ENCODE measurements at places on chromosomes 4 and X.

GRCh38 chrX:1925053-1925481 lies 310.2 kb downstream of the ASMT start:
- H3K4me1 ChIP-seq: no peaks in the 10 kb centered on the region
- H3K36me3 ChIP-seq: no peaks in the 10 kb centered on the region
- no peak overlapping the region for H3K4me3 ChIP-seq
- H3K27ac ChIP-seq: no peak overlapping the region

- H3K4me1 ChIP-seq: no peaks in the 10 kb centered on the region
- H3K36me3 ChIP-seq: no peaks in the 10 kb centered on the region
- H3K4me3 ChIP-seq: no peak overlapping the region
- no peak for DNase-seq
Measured at GRCh38 chrX:52078131-52078530, 9.1 kb upstream of the MAGED4B start.

DNA sequence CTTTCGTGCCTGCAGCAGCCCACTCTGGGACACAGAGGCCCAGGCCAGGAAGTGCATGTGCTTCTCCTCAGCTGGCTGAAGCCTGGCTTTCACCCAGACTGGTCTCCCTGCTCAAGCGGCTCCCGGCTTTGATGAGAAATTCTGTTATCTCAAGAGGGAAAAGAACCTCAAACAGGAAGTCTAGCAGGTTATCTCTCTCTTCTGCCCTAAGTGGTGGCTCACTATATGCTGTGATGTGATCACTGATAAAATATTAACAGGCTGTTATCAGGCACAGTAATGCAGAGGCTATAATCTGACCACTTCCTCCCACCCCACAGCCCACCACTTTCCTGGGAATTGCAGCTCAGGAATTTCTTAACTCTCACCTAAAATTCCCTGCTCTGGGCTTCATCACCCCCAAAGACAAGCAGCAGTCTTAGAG lies 13.3 kb downstream of the CLDN2 start:
- peak overlapping the region; percentile 65 for H3K27ac ChIP-seq
- H3K4me1 ChIP-seq: no peaks in the 10 kb centered on the region
- no peak for DNase-seq
- H3K4me3 ChIP-seq: peak overlapping the region; percentile 25

DNA sequence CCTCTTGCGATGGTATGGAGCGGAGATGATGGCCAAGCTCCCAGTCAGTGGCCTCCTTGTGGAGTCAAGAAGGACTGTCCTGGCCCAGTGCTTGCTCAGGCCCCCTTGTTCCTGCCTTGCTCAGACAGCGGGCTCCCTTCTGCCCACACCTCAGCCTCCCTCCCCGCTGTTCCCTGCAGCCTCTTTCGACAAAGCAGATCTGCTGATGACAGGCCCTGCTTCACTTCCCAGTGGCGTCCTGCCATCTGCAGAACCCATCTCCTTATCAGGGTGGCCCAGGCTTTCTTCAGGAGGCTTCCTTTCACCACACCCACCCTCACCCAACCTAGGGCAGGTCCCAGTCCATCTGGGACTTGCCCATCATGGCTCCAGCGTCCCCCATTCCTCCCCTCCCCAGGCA lies 80.0 kb downstream of the CLDN34 start:
- no peak overlapping the region for H3K4me3 ChIP-seq
- no peaks in the 10 kb centered on the region for H3K27me3 ChIP-seq
- no peak for DNase-seq
- H3K4me1 ChIP-seq: no peaks in the 10 kb centered on the region

- no peak for DNase-seq
- no peaks in the 10 kb centered on the region for H3K4me1 ChIP-seq
- H3K36me3 ChIP-seq: no peaks in the 10 kb centered on the region
- H3K4me3 ChIP-seq: no peak overlapping the region
- H3K27ac ChIP-seq: no peak overlapping the region
Measured at GRCh38 chr4:169416997-169417396, 146.2 kb upstream of the SH3RF1 start.

- H3K27me3 ChIP-seq: no peaks in the 10 kb centered on the region
- no peak overlapping the region for H3K27ac ChIP-seq
- no peak overlapping the region for H3K4me3 ChIP-seq
- H3K4me1 ChIP-seq: no peaks in the 10 kb centered on the region
- DNase-seq: no peak
Measured at GRCh38 chr4:166165829-166166420, 292.9 kb downstream of the TLL1 start.

- no peaks in the 10 kb centered on the region for H3K27me3 ChIP-seq
- H3K36me3 ChIP-seq: no peaks in the 10 kb centered on the region
- H3K4me3 ChIP-seq: peak overlapping the region; percentile 70
- peak; percentile 72 for DNase-seq
Measured at GRCh38 chr4:183797011-183797444, 108.1 kb upstream of the STOX2 start.

DNA sequence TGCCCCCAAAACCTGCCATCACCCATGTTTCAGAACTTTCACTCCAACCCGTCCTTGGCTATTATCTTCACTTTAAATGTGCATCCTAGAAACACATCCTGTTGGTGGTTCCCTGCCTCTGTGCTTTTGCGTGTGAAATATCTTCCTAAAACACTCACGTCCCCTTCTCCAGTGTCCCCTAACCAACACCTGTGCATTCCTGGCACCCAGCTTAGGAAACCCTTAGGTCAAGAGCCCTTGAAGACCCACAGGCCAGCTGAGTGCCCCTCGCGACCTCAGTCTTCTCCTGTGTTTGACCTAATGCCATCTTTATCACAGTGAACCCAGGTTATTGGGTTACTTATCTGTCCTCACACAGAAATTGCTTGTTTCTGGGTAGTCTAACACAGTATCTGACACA lies 117.6 kb downstream of the STK32B start:
- H3K27me3 ChIP-seq: no peaks in the 10 kb centered on the region
- H3K4me3 ChIP-seq: no peak overlapping the region
- DNase-seq: no peak
- H3K36me3 ChIP-seq: no peaks in the 10 kb centered on the region

DNA sequence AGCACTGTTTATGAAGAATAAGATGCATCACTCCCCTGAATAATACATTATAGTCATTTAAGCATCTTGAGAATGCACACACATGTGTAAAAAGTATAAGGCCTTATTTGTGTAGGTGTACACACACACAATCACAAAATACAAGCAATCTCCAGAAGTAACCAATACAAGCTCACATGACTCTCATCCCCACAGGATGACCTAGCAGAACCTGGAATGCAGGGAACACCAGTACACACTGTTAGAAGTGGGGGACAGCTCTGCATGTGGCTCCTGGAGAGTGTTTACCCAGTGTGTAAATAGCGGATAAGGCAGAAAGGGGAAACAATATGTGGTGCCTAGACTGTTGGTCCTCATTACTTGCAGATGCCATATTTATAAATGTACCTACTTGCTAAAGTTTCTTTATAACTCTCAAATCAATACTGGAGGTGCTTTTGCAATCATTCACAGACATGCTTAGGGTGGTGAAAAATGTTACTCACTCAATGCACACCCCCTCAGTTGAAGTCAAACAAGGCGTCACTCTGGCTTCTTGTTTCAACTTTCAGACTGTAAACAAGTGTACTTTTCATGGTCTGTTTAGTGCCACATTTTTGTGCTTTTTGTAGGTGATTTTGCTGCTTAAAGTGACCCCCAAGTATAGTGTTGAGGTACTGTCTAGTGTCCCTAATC lies 73.1 kb downstream of the MAGEB17 start:
- no peaks in the 10 kb centered on the region for H3K27me3 ChIP-seq
- H3K27ac ChIP-seq: no peak overlapping the region
- no peak overlapping the region for H3K4me3 ChIP-seq
- no peaks in the 10 kb centered on the region for H3K4me1 ChIP-seq
- DNase-seq: no peak

DNA sequence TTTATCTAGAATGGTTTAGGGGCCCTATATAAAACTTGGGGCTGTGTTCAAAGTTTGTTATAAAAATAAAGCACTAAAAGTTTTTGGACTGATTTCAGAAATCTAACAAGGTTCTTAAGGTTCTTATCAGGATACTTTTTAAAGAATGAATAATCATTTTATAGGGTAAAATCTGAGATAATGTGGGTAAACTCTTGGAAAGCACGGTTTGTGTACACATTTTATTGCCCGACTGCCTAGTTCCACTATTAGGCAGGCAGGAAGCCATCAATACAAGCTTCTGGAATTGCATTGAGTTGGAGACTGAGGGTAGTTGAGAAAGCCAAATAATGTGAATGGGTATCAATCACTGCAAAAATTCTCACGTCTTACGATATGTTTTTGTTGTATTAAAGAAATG lies 331.0 kb upstream of the PITX2 start:
- no peaks in the 10 kb centered on the region for H3K27me3 ChIP-seq
- no peak overlapping the region for H3K27ac ChIP-seq
- no peak for DNase-seq
- no peak overlapping the region for H3K4me3 ChIP-seq
- H3K36me3 ChIP-seq: no peaks in the 10 kb centered on the region

GRCh38 chr4:112082954-112083586 lies 62.2 kb upstream of the FAM241A start:
- H3K4me3 ChIP-seq: no peak overlapping the region
- no peak overlapping the region for H3K27ac ChIP-seq
- DNase-seq: peak; percentile 49
- no peaks in the 10 kb centered on the region for H3K27me3 ChIP-seq
- no peaks in the 10 kb centered on the region for H3K4me1 ChIP-seq

GRCh38 chrX:151488677-151489076 lies 74.8 kb upstream of the PASD1 start:
- no peaks in the 10 kb centered on the region for H3K4me1 ChIP-seq
- H3K4me3 ChIP-seq: no peak overlapping the region
- H3K27me3 ChIP-seq: no peaks in the 10 kb centered on the region
- H3K36me3 ChIP-seq: no peaks in the 10 kb centered on the region
- no peak for DNase-seq

- H3K27ac ChIP-seq: no peak overlapping the region
- H3K36me3 ChIP-seq: no peaks in the 10 kb centered on the region
- no peak for DNase-seq
- no peaks in the 10 kb centered on the region for H3K27me3 ChIP-seq
- H3K4me3 ChIP-seq: no peak overlapping the region
- no peaks in the 10 kb centered on the region for H3K4me1 ChIP-seq
Measured at GRCh38 chr4:80814266-80814665, 216.2 kb upstream of the BMP3 start.

DNA sequence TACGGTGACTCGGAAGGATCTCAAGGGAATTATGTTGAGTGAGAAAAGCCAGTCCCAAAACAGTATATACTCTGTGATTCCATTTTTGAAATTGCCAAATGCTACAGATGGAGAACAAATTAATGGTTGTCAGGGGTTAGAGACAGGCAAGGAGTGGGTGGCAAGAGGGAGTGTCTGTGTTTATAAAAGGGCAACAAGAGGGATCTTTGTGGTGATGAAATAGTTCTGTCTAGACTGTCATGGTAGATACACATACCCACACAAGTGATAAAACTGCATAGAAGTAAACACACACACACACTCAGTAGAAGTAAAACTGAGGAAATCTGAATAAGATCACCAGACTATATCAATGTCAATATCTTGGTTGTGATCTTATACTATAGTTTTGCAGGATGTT lies 92.7 kb downstream of the CD99L2 start:
- no peak for DNase-seq
- no peak overlapping the region for H3K4me3 ChIP-seq
- H3K4me1 ChIP-seq: no peaks in the 10 kb centered on the region

- no peaks in the 10 kb centered on the region for H3K4me1 ChIP-seq
- no peaks in the 10 kb centered on the region for H3K27me3 ChIP-seq
- no peak overlapping the region for H3K27ac ChIP-seq
- DNase-seq: no peak
- no peak overlapping the region for H3K4me3 ChIP-seq
- no peaks in the 10 kb centered on the region for H3K36me3 ChIP-seq
Measured at GRCh38 chr4:156420623-156421022, 467.0 kb upstream of the CTSO start.

DNA sequence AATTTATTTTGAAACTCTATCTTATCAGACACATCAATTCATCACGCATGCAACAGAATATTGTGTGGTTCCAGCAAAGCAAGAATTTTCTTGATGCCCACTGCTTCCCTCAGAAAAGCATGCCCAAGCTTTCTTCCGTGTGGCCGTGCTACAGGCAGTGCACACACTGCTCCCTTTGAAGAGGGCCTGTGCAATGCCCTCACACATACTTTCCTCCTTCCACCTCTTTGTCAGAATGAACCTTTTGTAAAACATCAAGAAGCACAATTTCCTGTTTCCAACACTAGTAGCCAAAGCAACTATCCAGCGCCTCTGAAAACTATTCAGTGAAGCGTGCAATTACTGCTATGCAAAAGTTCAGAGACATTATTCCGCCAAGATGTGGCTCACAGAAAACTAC lies 201.7 kb downstream of the NLGN4X start:
- H3K27me3 ChIP-seq: no peaks in the 10 kb centered on the region
- H3K4me3 ChIP-seq: no peak overlapping the region
- DNase-seq: peak; percentile 47
- no peak overlapping the region for H3K27ac ChIP-seq
- no peaks in the 10 kb centered on the region for H3K4me1 ChIP-seq
- H3K36me3 ChIP-seq: no peaks in the 10 kb centered on the region

GRCh38 chr4:147764337-147764736 lies 32.4 kb downstream of the ARHGAP10 start:
- H3K27ac ChIP-seq: no peak overlapping the region
- H3K27me3 ChIP-seq: no peaks in the 10 kb centered on the region
- no peaks in the 10 kb centered on the region for H3K4me1 ChIP-seq
- H3K36me3 ChIP-seq: no peaks in the 10 kb centered on the region
- H3K4me3 ChIP-seq: no peak overlapping the region

- H3K27me3 ChIP-seq: no peaks in the 10 kb centered on the region
- H3K27ac ChIP-seq: no peak overlapping the region
- H3K4me1 ChIP-seq: no peaks in the 10 kb centered on the region
- no peak overlapping the region for H3K4me3 ChIP-seq
Measured at GRCh38 chr4:112951362-112952312, 97.8 kb upstream of the ANK2 start.

GRCh38 chr4:17613761-17614415 lies 553 bp upstream of the MED28 start:
- DNase-seq: no peak
- H3K36me3 ChIP-seq: peaks cover 5% of the 10 kb centered on the region
- peak overlapping the region; percentile 86 for H3K27ac ChIP-seq
- H3K4me3 ChIP-seq: peak overlapping the region; percentile 93
- peaks cover 6% of the 10 kb centered on the region for H3K4me1 ChIP-seq
- H3K27me3 ChIP-seq: no peaks in the 10 kb centered on the region

GRCh38 chrX:23644744-23645143 lies 22.5 kb upstream of the PRDX4 start:
- DNase-seq: no peak
- H3K4me1 ChIP-seq: no peaks in the 10 kb centered on the region
- no peak overlapping the region for H3K4me3 ChIP-seq
